ENCODE measurements at places on chromosomes 5 and 9.

- DNase-seq = no peak
Measured at GRCh38 chr5:1152771-1153282, 41.0 kb upstream of the SLC12A7 start.

GRCh38 chr5:80181618-80182211, 74.1 kb downstream of the SERINC5 start:
- DNase-seq = no peak

DNA sequence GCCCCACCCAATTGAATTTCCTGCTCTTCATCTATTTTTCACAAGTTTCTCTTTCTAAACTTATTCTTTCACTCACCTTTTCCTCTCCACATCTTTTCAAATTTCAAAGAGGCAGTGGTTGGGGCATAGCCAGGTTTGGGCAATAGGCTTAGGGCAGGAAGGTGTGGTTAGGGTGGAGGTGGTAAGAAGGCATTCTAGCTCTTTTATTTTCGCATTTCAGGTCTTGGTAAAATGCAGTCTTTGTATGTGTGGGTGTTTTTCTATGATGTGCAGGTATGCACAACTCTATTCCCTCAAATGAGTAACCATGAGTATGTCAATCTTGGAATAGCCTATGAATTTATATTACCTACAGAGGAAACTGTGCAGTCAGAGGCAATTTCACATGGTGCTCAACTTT, 129.8 kb upstream of the IFNE start:
- DNase-seq = peak; percentile 51

DNA sequence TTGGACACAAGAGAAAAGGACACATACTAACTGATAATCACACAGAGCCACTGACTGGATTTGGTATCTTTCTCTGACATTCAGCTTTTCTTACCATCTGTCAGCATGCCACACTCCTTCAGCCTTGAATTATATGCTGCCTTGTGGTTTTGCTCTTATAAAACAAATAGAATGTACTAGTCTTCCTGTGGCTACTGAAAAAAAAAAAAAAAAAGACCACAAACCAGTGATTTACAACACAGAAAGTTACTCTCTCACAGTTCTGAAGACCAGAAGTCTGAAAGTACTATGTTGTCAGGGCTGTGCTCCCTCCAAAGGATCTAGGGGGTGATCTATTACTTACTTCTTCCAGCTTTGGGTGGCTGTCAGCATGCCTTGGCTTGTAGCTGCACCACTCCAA, 82.3 kb downstream of the THBS4 start:
- DNase-seq = no peak

DNA sequence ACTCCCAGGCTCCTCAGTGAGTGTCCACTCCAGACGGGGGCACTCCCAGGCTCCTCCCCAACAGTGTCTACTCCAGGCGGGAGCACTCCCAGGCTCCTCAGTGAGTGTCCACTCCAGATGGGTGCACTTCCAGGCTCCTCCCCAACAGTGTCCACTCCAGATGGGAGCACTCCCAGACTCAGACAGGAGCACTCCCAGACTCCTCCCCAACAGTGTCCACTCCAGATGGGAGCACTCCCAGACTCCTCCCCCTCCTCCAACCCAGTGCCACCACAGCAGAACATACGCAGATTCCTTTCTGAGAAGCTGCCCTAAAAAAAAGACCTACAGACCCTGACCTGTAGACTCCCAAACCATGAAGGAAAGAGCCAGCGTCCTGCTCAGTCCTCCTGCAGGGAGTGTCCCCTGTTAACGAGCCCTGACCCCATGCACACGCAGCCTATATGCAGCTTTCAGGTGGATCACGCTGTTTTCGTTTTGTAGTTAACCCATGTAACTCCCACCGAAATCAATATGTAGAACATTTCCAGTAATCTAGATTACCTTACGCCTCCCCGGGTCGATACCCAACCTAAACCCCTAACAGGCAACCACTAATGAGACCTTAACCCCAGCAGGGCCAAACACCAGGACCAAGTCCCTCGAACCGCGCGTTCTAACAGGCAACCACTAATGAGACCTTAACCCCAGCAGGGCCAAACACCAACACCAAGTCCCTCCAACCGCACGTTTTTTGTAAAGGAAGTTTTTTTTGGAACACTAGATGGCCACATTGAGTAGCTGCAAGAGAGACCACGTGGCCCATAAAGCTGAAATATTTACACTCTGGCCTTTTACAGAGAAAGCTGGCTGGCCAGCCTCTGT, 15.7 kb downstream of the PNPLA7 start:
- DNase-seq = no peak

DNA sequence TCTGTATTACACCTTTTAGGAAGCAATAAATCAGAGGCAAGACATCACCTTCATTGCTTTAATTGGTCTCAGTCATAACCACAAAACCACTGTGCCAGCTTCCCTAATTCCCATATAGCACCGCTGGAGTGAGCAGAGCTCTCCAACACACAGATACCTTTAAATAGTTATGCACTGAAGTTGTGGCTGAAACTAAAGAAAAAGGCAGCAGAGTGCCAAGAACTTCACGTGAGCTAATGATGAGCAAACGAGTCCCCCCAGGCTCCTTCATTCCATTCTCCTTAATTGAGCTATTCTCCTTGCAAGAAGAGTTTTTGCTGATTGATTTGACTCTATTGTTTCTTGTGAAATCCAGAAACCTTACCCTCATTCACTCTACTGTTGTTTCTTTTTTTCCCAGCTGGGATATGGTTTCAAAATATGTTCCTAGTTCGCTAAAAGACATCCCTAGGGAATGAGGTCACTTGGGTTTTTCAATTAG, 501.5 kb downstream of the SPATA31D1 start:
- DNase-seq = no peak

DNA sequence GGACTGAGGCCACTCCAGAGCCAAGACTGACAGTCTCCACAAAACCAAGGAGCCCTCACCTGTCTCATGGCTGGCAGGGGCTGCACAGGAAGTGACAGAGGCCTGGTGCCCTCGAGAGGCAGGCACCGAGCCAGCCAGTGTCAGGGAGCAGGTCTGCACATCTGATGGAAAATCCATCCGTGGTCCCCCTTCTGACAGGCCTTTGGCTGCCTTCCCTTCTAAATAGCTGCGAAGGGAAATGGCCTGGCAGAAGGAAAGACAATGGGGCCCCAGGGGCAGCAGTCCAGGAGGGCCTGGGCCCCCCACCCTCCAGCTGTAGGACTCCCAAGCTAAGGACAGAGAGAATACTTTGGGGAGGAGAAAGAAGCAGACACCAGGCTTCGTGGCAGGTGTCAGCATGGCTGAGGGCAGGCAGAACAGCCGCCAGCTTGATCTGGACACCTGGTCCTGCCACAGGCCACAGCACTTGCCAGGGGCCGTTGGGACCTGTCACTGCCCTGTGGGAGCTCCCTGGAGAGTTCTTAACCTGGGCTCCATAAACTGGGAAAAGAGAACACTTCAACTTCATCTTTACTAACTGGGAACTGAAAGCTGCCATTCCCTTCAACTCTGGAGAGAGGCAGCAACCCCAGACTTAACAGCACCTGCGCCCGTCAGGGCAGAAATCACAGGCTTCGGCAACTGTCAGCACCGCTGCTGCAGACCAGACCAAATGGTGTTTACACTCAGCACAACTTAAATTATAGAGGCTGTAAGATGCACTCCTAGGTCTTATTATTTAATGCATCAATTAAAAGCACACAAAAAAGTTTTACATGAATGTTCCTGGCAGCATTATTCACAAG, 22.0 kb downstream of the ADAMTS2 start:
- DNase-seq = no peak

- DNase-seq = no peak
Measured at GRCh38 chr9:91942201-91942600, 7.8 kb downstream of the ROR2 start.
